ENCODE measurements at places on chromosomes 1 and 21. TPM values are rescaled to one million over a fixed set of nuclear protein-coding genes. Genes with fewer than 3 reads are reported as not detected.

The OR10Z1 gene
- not detected for total RNA-seq

The A3GALT2 gene
- not detected for total RNA-seq

The TRAF3IP3 gene
- total RNA-seq = not detected

The RNU1-3 gene
- under 0.01 TPM for total RNA-seq

The NMNAT2 gene
- total RNA-seq = 0.50 TPM

The TFF1 gene
- total RNA-seq = not detected

The ARTN gene
- total RNA-seq = 28.7 TPM

The PCBP3 gene
- total RNA-seq = not detected

The PGLYRP3 gene
- 4.7 TPM for total RNA-seq

Data from nasal cavity respiratory epithelium epithelial cell of viscerocranial mucosa (primary cell).